ENCODE measurements at places on chromosomes 12 and 14.

- DNase-seq: peak; percentile 37
Measured at GRCh38 chr12:94240171-94240570, 91.8 kb downstream of the PLXNC1 start.

DNA sequence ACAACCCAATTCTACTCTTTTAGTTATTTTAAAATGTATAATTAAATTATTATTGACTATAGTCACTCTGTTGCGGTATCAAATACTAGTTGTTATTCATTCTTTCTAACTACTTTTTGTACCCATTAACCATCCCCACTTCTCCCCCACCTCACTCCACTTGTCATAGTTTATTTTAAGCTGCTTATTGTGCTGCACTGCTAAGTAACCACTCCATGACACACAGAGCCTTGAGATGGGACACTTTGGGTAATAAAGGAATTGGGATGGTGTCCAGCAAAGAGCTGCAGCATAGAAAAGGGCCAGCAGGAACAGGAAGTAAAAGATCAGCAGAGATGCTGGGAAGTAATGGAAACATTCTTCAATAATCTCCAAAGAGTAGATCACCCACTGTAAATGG is 123.0 kb downstream of the RPS29 start:
- no peak for DNase-seq

DNA sequence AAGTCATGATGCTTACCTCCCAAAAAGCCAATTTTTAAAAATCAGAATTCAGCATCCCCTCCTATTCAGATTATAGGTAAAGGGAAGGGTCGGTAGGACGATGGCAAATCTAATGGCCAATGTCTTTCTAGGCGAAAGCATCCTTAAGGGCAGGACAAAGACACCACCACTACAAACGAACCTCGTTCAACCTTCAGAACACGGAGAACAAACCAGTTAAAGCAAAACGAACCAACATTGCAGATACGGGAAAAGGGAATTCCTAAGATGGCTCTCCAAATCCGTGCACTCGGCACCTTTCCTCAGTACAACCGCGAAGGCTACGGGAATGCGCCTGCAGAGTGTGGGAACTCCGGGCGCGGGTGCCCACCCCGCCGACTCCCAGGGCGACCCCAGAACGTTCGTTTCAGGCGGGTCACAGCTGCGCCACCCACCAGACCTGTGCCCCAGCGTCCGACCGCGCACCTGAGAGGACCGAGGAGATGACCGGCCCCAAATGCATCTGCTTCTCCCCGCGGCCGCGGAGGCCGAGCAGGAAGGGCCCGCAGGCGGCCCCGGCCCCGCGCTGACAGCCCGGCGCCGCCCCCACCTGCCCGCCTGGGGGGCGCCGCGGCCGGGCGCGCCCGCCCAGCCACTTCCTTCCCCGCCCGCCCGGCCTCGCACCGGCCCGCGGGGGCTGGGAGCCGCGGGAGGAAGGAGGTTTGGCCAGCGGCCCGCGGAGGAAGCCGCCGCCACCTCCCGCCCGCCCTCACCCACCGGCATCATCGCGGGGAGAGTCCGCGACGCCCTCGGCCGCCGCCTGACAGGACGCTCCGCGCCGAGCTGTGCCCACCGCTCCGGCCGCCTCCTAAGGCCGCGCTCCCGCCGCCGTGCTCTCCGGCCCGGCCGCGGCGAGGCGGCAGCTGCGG is 578 bp downstream of the PPP1R13B start:
- no peak for DNase-seq

- no peak for DNase-seq
Measured at GRCh38 chr12:122072031-122072970, 6.3 kb upstream of the MLXIP start.

DNA sequence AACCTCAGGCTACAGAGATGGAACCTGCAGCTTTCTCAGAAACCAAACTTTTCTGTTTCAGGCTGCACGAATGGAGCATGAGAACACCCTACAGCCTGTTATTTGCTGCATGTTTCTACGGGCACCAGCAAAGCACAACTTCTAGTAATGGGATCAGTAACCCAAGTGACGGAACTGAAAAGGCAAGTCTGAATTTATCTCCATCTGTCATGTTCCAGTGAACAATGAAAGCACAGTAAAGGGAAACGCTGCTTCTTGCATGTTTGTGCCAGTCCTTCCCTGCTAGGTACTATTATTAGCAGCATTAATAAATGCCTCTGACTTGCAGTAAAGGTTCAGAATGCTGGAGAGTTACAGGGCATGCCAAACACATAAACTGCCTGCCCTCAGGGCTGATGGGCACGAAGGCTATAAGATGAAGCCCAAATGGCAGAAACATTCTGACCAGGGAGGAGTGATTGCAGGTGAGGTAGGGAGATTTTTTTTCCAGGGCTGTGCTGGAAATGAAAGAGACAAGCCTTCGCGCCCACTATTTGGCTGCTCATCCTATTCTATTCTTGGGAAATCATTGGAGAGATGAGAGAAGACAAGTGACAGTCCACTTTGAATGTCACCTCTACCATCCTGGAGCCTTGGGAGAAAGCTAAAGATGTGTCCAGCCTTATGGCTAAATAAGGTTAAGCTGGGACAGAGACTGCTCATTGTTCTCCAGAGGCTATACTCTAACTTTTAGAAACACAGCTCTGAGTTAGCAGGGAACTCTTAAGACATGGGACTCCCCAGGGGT is 100.4 kb upstream of the PLXNC1 start:
- DNase-seq: no peak

GRCh38 chr12:52232203-52232673 is 805 bp upstream of the KRT7 start:
- DNase-seq: no peak

- DNase-seq: peak; percentile 9
Measured at GRCh38 chr12:103833095-103833775, 7.8 kb downstream of the NT5DC3 start.

- DNase-seq: peak; percentile 43
Measured at GRCh38 chr14:76352639-76353281, 23.2 kb upstream of the ESRRB start.

DNA sequence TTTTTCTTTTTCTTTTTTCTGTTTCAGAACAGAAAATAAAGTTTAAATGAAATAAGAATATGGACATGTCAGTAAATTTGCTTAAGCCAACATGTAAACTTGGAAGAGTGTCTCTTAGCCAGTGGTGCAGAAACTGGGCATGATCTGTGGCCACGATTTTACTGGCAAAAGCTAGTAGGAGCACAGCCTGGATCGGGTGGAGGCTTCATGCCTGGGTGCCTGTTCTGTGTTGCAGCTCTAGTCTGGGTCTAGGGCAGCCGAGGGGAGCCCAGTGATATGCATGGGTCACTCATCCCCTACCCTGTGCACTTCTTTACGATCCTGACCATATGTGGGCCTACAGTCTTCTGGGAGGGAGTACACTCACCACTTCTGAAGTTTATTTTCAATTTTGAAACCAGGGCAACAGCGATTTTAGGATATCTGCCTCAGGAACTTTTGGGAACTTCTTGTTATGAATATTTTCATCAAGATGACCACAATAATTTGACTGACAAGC is 45.6 kb upstream of the SMCO2 start:
- no peak for DNase-seq

DNA sequence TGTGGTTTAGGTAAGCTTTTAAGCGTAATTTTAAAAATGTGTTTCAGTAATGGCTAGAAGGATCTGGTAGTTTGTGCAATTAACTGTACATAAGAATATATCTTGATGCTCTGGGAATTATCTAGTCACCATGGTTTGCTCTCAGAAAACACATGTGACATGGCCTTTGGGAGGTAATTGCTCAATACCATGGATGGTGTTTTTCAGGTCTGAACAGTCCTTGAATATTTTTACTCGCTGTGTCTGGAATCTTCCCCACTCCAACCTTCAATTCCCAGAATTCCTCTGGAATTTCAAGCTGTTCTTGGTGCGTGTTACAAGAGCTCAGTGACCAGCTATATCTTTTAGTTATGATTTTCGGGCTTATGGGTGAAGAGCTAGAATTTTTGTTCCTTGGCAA is 85.3 kb downstream of the DAAM1 start:
- no peak for DNase-seq

- peak; percentile 34 for DNase-seq
Measured at GRCh38 chr12:123910761-123911193, 61.9 kb downstream of the CCDC92 start.

- DNase-seq: peak; percentile 42
Measured at GRCh38 chr14:64673748-64674147, 30.5 kb upstream of the PLEKHG3 start.

GRCh38 chr14:62314221-62314620 is 552.0 kb downstream of the SNAPC1 start:
- DNase-seq: no peak

- peak; percentile 89 for DNase-seq
Measured at GRCh38 chr12:27015730-27016076, 1.5 kb upstream of the TM7SF3 start.

All from OCI-M1 (cell line).